ENCODE measurements at places on chromosomes 11 and 22.

DNA sequence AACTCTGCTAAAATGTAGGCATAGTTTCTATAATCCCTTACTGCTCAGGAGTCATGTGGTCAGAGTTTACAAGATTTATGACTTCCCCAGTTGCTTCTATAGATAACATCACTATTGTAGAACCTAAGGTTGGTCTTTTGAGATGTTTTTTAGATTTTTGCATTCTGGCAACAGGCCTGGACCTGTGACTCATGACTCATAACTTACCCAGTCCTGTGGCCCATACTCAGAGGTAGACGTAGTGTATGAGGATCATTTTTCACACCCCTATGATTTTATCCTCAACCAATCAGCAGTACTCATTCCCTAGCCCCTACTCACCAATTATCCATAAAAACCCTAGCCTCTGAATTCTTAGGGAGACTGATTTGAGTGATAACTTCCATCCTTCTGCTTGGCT, 384.4 kb upstream of the DDI1 start:
- DNase-seq = no peak

DNA sequence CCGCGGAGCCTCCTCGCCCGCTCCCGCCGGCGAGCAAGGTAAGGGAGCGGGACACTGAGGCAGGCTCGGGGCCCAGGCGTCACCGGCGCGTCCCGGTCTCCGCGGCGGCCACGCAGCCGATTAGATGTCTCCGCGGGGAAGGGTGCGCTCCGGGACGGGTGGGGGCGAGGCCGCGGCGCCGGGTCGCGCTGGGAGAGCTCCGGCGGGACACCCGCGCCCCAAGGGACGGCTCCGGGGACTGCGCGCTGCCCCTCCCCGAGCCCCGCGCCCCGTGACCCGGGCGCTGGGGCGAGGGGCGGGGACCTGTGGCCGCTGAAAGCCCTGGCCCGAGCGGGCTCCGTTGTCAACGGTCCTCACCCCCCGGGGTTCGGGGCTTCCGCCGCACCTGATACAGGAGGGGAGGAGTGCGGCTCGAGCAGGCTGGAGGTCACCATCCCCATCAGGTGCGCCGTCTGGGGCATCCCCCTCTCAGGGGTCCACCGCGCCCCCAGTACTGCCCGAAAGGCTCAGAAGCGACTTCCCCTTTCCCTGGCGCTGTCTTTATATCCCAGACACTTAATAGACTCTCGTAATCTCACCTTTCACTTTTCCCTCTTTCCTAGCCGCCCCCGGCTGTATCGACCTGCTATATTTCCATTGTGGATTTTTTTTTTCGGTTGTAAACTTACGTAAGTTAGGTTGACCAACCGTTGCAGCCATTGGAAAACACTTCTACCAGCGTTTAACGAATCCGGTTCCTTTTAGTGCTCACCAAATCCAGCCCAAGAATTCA, 573 bp downstream of the PPFIA1 start:
- DNase-seq = peak; percentile 20

DNA sequence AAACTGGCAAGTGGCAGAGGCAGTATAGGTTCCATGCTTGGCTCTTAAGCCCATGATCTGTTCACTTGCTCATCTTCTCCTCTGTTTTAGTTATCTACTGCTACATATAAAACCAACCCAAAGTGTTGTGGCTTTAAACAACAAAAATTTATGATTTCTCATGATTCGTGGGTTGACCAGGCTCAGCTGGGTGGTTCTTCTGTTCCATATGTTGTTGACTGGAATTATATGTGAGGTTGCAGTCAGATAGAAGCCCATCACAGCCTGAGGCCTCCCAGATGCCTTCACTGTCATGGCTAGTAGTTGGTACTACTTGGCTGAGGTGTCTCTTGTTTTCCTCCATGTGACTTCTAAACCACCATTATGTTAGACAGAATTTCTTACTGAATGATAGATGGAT, 632.6 kb downstream of the NELL1 start:
- DNase-seq = no peak

DNA sequence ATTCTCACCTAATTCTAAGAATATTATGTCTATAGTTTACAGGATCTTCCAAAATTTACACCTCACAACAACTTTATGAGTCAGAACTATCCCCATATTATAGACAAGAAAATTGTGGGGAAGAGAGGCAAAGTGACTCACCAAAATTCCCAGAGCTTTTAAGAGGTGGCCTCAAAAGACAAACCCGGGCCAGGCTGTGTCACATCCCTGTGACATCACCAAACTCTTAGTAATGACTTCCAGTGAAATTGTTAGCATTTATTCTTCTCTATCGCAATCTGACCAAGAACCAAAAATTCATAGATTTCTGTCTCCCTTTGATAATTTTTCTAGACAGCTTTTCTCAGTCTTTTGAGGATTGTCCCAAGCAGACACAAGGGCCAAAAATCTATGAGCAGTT, 134.3 kb downstream of the SNX19 start:
- no peak for DNase-seq

GRCh38 chr22:42286205-42286604, 15.8 kb upstream of the TCF20 start:
- no peak for DNase-seq

Measured in putamen (tissue), 1 donor.